ENCODE measurements at places on chromosomes 2 and 18. TPM values are rescaled to one million over a fixed set of nuclear protein-coding genes. Genes with fewer than 3 reads are reported as not detected.

USP40 gene
- total RNA-seq, result 21.6 TPM

RND3 gene
- total RNA-seq, result 14.9 TPM

MC2R gene
- not detected for total RNA-seq

NAT8 gene
- total RNA-seq, result not detected

PRKAG3 gene
- not detected for total RNA-seq

ANKRD44 gene
- 6.9 TPM for total RNA-seq

GPD2 gene
- total RNA-seq, result 30.0 TPM

CRYBA2 gene
- total RNA-seq, result not detected

ITSN2 gene
- 49.3 TPM for total RNA-seq

GDF7 gene
- 2.7 TPM for total RNA-seq

HOXD9 gene
- 17.0 TPM for total RNA-seq

ACMSD gene
- not detected for total RNA-seq

CNDP1 gene
- total RNA-seq, result not detected

SESTD1 gene
- 62.6 TPM for total RNA-seq

LYG2 gene
- not detected for total RNA-seq

RESP18 gene
- not detected for total RNA-seq

ASB18 gene
- not detected for total RNA-seq

ZNF396 gene
- total RNA-seq, result 0.98 TPM

CRACDL gene
- 0.54 TPM for total RNA-seq

PTPN2 gene
- 20.8 TPM for total RNA-seq

SLC19A3 gene
- total RNA-seq, result not detected

TLX2 gene
- total RNA-seq, result not detected

ARHGAP15 gene
- total RNA-seq, result not detected

CD302 gene
- total RNA-seq, result 13.1 TPM

TFCP2L1 gene
- total RNA-seq, result not detected

PSMA8 gene
- not detected for total RNA-seq

CAPN14 gene
- 0.09 TPM for total RNA-seq

TMEM198 gene
- under 0.01 TPM for total RNA-seq

MYO3B gene
- total RNA-seq, result under 0.01 TPM

CYRIA gene
- 33.6 TPM for total RNA-seq

LINC00305 gene
- not detected for total RNA-seq

GMPPA gene
- 25.0 TPM for total RNA-seq

NT5DC4 gene
- total RNA-seq, result not detected

NTSR2 gene
- not detected for total RNA-seq

IL36A gene
- not detected for total RNA-seq

GALNT3 gene
- total RNA-seq, result 0.11 TPM

CCDC150 gene
- 7.3 TPM for total RNA-seq

CNTNAP5 gene
- total RNA-seq, result under 0.01 TPM

ERMN gene
- not detected for total RNA-seq

NMUR1 gene
- not detected for total RNA-seq

CFAP53 gene
- total RNA-seq, result under 0.01 TPM

IL18R1 gene
- under 0.01 TPM for total RNA-seq

PHOSPHO2 gene
- total RNA-seq, result 2.7 TPM

HOXD13 gene
- total RNA-seq, result under 0.01 TPM

G6PC2 gene
- total RNA-seq, result not detected

KATNAL2 gene
- total RNA-seq, result 0.86 TPM

RTP5 gene
- not detected for total RNA-seq

RBKS gene
- 1.1 TPM for total RNA-seq

GCG gene
- total RNA-seq, result not detected

EVX2 gene
- not detected for total RNA-seq

LBX2 gene
- total RNA-seq, result 0.09 TPM

GPR155 gene
- 1.1 TPM for total RNA-seq

CFC1 gene
- total RNA-seq, result not detected

Measured in dermis lymphatic vessel endothelial cell (primary cell).